ENCODE measurements at places on chromosomes 7 and 10. TPM values are rescaled to one million over a fixed set of nuclear protein-coding genes. Genes with fewer than 3 reads are reported as not detected.

GRCh38 chr7:130989101-130989795, 255.2 kb upstream of the KLF14 start:
- DNase-seq, result no peak

GRCh38 chr10:62763155-62763554, 41.4 kb upstream of the ADO start:
- DNase-seq, result no peak

GRCh38 chr7:2510909-2511768, 8.4 kb upstream of the LFNG start:
- no peak for DNase-seq

DNA sequence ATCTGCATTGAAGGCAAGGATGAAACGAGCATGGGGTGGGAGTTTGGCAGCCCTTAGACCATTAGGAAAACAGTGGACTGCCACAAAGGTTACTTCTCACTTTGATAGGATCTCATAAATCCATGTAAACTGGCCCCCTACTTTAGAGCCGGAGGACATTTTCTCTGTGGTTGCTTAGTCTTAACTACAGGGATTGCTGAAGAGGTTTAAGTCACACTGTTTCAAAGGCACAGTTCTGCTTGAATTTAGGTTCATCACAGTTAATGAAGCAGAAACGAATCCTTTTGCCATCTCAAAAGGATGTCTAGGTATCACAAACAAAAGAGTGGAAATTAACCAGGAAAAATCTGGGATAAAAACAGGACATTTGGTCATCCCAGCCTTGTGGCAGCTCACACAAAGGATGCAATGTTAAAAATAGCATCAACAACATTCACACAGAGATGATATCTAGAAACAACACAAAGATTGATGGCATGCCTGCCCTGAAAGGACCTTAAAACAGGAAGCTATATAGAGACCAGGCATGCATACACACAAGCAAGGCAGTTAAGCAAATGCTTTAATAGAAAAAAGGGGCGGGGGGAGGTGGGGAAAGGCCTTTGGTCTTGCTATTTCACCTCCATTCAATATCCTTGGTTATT, 74.0 kb downstream of the DOCK4 start:
- no peak for DNase-seq

DNA sequence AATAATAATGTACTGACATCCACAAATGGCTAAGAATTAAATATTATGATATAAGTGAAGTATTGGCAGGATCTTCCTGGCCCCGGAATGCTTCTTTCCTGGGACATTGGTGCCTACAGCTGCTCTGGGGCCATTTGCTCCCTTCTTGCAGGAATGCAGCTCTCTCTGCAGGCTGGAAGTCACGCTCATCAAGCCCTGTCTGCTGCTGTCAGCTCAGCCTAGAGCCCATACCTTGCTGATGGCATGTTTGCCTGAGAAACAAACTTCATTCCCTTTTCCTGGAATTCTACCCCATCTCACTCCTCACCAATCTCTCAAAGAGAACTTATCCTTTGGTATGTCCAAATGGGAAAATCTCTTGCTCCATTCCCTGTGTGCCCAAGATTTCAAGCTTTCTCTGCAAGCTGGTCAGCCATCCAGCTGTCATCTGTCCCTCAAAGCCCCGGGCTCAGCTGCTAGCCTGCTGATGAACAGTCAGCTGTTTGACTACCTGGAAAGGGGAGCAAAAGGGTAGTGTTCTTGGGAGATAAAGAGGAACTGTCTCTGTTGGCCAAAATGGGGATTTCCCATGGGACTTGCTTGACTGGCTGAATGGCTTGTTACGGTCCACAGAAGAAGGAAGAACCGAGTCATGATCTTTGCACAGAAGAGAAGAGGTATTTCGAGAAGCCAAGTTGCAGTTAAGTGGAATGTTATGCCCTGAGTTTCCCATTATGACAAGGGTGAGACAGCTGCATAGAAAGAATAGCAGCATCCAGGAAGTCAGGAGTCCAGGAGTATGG, 12.0 kb upstream of the RASSF4 start:
- DNase-seq, result no peak

DNA sequence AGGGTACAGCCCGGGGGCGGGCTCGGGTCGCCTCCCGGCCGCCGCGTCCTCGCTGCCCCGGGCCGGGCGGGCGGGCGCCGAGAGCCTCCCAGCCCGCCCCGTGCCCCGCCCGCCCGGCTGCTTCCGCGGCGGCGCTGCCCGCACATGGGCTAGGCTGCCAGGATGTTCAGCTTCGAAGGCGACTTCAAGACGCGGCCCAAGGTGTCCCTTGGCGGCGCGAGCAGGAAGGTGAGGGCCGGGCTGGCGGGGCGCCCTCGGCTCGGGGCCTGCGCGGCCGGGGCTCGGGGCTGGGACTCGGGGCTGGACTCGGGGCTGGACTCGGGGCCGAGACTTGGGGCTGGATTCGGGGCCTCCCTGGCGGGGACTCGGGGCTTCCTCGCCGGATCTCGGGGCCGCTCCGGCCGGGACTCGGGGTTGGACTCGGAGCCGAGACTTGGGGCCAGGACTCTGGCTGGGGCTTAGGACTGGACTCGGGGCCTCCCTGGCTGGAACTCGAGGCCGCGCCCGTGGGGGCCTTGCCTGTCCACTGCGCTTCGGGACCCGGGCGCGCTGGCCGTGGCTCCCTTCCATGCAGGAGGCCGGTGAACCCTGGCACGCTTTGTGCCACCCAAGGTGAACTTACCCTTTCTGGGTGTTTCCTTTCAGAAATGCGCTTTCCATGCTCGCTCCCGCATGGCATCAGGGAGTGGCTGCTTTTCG, 534 bp downstream of the UBE3C start:
- DNase-seq, result no peak

GRCh38 chr7:57482-58255, 134.7 kb upstream of the FAM20C start:
- DNase-seq, result no peak

The TAS2R4 gene
- not detected for total RNA-seq

The NPTX2 gene
- total RNA-seq, result not detected

The SPDYE2 gene
- total RNA-seq, result not detected

The GDF2 gene
- total RNA-seq, result not detected

The LRMDA gene
- total RNA-seq, result not detected

The PRRT4 gene
- total RNA-seq, result 0.21 TPM

The AOC1 gene
- total RNA-seq, result not detected

The DNAJC12 gene
- 18.2 TPM for total RNA-seq

The FOXP2 gene
- 1.7 TPM for total RNA-seq

The CSGALNACT2 gene
- 1.6 TPM for total RNA-seq

The PRR15 gene
- total RNA-seq, result 1.2 TPM

The SLC26A5 gene
- not detected for total RNA-seq

The PCDH15 gene
- not detected for total RNA-seq

The SPDYE8 gene
- total RNA-seq, result not detected

The NPSR1 gene
- not detected for total RNA-seq

The ANKMY2 gene
- 46.8 TPM for total RNA-seq
